Activated T-helper 1 cell treated with anti-CD3 and anti-CD28 coated beads, Interleukin-2, amount 50 U/mL, for 16 hours (primary cell): ENCODE measurements at places on chromosomes 13 and 19.

- no peak for DNase-seq
These were observed 64.9 kb downstream of the GADD45B start for GRCh38 chr19:2540646-2541454.

- no peak for DNase-seq
These were observed 137.4 kb downstream of the SPRY2 start for GRCh38 chr13:80203496-80203895.

DNA sequence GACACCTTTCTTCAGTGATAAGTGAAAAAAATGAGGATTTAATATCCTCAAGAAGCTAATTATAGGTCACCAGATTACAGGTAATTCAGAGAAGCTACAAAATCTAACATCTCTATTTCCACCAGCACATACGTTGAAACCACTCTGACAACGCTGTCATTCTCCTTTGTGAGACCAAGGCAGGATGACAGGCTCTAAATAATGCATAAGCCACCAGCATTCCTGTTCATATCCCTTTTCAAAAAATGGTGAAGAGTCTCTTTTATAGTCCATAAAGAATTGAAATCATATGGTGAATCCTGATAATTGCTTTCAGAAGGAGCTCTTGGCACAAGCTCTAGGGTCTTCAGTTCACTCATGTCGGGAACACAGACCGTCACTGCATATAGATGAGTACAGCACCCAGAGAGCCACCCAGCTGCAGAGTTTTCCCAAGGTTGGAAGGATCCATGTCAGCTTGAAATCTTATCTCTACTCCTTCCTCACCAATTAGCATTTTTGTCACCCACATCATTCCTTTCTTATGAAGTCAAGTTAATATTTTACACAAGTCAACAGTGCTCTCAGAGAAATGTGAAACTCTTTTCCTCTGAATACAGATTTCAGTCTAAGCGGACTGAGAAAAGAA lies 431.4 kb downstream of the TBC1D4 start:
- no peak for DNase-seq

- DNase-seq: no peak
These were observed 479.7 kb downstream of the FOXO1 start for GRCh38 chr13:40186626-40187323.

DNA sequence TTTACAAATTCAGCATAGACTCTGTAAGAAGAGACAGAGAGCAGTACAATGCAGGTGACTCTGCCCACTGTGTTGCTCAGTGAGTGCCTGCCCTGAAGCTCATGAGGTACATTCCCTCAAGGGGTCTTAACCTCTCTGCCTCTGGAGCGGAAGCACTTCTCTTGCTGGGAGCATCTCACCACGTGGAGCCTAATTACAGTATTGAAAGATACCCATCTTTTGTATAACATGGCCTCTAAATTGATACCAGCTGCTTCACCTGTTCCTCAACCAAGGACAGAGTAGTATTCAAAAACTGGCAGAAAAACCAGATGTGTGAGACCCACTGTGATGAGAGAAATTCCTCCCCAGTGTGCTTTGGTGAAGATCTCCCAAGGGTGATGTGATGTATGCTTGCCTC lies 77.1 kb downstream of the SACS start:
- no peak for DNase-seq

DNA sequence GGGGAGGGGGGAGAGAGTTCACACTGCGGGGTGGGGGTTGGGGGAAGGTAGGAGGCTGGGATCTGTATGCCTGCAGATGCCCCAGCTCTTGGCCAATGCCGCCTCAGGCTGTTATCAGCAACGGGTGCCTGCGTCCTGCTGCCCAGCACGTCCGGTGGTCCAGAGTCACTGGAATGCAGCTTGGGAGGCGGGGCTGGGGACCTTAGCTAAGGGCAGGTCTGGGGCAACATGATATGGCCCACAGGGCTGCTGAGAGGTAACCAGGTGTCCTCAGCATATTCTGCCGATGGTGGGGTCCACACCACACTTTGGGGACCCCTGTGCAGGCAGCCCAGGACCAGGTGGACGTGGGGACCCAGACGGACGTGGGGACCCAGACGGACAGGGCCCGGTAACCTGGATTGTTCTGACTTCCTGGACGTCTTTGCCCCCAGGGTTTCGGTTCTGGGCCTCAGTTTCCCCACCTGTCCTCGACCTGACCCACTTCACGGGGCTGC lies 668 bp upstream of the ARHGAP45 start:
- no peak for DNase-seq

- no peak for DNase-seq
These were observed 5.6 kb upstream of the SOX21 start for GRCh38 chr13:94717916-94718315.

DNA sequence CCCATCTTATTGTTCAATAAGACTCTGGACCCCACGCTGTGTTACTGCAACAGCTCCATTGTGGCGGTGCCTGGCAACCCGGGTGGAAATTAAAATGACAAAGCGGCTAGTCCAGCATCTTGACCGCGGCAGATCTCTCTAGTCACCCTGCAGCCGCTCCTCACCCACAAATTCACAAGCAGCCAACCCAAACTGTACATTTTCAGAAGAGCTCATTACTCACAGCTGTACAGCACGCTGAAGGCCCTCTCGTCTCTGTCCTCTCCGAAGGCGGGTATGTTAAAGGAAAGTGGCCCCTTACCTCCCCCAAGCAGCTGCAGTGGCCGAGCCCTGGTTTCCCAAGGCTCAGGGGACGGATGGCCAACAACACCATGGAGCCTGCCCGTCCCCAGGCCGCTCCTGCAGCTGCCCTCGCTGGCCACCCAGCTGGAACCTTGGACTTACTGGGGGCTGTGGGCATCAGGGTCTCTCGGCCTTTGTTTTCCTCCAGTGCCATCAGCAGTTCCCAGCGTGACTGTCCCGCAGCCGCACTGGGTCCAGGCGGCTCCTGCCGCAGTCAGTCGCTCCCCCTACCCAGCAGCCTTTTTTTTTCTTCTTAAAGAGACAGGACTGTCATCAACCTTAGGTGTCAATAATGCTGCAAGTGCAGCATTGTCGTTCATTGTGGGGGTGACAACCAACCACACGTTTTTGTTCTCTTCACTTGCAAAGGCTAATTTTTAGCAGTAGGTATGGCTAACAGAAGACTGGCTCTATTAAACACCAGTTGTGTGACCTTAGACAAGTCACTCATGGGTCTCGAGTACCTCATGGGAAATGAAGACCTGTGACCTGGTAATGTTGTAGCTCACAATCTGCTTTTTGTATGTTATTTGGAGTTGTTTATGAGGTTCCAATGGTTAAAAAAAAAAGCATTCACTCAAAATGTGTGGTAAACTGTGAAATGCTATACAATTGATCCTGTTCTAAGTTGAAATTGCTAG lies at the start of gene SACS:
TSS of gene SACS (minus strand) at position 532 of the 983 bp plus-strand sequence. CDS start 22,463 bp downstream, outside the sequence.
- DNase-seq: no peak

- DNase-seq: no peak
These were observed 268.7 kb downstream of the MZT1 start for GRCh38 chr13:72458701-72459100.

- no peak for DNase-seq
These were observed 2.7 kb upstream of the PLIN3 start for GRCh38 chr19:4870025-4870700.

DNA sequence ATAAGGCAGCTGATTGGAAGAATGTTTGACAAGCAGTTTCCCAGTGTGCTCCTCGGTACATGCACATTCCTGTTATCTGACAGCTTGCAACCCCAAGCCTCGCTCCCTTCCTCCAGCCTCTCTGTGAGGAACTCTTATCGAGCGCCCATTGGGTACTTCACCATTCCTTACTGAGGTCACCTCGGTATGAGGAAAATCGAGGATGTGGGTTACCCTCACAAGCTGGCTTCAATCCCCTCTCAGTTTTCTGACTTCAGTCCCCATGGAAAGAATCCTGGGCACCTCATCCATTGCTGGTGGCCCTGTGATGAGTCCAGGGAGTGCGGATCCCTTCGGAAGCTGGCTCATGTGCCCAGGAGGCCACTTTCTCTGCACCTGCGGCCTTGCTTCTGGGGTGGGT lies 17.3 kb downstream of the TEX29 start:
- DNase-seq: no peak

GRCh38 chr13:56718791-56719190 lies 421.9 kb upstream of the PRR20A start:
- no peak for DNase-seq

DNA sequence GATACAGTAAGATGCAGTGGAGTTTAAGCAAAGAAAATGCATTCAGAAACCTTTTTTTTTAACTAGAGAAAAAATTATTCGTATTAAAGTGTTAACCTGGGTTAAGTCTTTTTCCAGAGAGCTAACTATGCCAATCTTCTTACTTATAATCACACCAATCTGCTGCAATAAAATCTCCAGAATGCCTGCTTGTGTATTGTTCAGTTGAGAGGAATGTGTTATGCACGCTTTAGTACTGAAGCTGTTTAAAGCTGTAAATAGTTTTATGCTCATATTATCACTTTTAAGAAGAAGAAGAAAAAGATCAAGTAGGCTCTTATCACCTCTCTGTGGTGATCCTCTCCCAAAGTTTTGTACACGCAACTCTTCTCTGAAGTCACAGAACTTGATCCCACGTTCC lies 528.7 kb downstream of the RFC3 start:
- no peak for DNase-seq

- no peak for DNase-seq
These were observed 1.1 kb downstream of the RPL21 start for GRCh38 chr13:27252467-27252866.

GRCh38 chr13:40016953-40017660 lies 361.6 kb downstream of the COG6 start:
- DNase-seq: no peak

- no peak for DNase-seq
These were observed 12.6 kb upstream of the ERFL start for GRCh38 chr19:41940731-41941409.

- no peak for DNase-seq
These were observed 453.5 kb downstream of the TDRD3 start for GRCh38 chr13:60850526-60850925.

- no peak for DNase-seq
These were observed 11.3 kb downstream of the EPS8L1 start for GRCh38 chr19:55086730-55087541.

GRCh38 chr19:10316229-10317044 lies 622 bp upstream of the FDX2 start:
- no peak for DNase-seq

DNA sequence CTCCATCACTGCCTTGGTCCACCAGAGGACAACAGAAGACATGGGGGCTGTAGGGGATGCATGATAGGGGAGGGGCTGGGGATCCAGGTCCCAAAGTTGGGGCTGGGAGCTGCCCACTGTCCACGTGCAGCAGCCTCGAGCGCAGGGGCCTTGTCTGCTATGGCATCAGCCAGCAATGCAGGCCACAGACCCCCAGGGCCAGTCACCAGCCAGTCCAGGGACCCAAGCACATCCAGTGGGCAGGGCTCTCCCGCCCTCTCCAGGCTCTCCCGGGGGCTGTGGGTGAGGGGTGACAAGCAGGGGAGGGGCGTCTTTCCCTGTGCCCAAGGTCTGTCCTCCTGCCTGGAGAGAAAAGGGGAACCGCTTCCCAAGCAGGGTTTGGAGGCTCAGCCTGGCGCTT lies 32.8 kb downstream of the PEPD start:
- DNase-seq: no peak

DNA sequence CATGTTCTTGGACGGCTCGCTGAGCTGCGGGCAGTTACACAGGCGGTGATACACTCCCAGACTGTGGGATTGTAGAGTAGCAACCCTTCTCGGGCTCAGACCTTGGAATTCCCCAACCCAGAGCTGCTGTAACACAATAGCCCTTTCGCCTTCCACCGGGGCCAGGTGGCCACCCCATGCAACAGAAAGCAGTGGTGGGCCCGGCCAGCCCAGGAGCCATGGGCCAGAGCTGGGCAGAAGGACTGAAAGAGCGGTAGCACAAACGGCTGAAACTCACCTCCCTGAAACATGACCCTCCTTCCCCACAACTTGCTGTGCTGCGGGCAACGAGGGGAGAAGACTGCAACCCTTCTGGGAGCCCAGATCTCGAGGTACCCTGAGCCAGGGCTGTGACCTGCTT lies 429.0 kb downstream of the SLITRK1 start:
- DNase-seq: no peak

GRCh38 chr13:63408331-63409189 lies 1992.9 kb upstream of the PCDH20 start:
- no peak for DNase-seq

GRCh38 chr19:5177745-5178450 lies 162.7 kb downstream of the PTPRS start:
- DNase-seq: no peak

GRCh38 chr13:111233080-111233479 lies 87.4 kb upstream of the TEX29 start:
- DNase-seq: no peak

GRCh38 chr19:39183104-39183503 lies 13.7 kb upstream of the NCCRP1 start:
- DNase-seq: no peak

GRCh38 chr13:29847501-29847983 lies 2.9 kb downstream of the UBL3 start:
- no peak for DNase-seq

- DNase-seq: no peak
These were observed 43.9 kb downstream of the ZNF506 start for GRCh38 chr19:19777692-19778091.

DNA sequence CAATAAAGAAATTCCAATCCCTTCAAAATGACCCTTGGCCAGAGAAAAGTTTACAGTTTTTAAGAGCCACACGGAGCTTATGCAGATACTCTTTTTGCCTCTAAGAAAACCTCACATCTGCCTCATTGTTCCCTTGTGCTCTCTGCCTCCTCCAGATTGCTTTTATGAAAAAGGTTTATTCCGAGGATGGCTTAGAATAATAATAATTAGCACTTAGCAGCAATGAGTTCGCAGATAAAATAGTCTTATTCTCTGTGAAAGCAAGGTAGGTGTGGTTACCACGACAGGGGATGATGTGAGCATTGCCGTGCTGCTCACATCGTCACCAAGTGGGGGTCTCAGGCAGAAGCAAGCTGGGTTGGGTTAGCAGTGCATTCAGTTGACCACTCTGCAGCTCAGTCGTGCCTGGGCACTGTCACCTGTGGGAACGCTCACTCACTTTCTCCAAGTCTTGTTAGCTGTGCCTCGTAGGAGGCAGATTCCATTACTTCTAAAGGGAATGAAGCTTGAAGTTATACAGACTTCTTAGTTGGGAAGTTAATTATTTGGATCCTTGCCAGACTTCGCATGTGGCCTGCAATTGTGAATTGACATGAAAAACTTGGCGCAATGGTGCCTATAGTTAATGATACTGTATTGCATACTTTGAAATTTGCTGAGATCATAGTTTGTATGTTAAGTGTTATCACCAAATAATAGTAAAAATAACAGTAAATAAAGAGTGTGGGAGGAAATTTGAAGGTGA lies 157.2 kb downstream of the MYO16 start:
- DNase-seq: no peak

GRCh38 chr19:42170715-42171114 lies 38.5 kb upstream of the POU2F2 start:
- no peak for DNase-seq

- no peak for DNase-seq
These were observed 3.0 kb downstream of the OPA3 start for GRCh38 chr19:45581576-45581975.

GRCh38 chr19:46068345-46069258 lies 27.8 kb upstream of the IGFL4 start:
- no peak for DNase-seq

DNA sequence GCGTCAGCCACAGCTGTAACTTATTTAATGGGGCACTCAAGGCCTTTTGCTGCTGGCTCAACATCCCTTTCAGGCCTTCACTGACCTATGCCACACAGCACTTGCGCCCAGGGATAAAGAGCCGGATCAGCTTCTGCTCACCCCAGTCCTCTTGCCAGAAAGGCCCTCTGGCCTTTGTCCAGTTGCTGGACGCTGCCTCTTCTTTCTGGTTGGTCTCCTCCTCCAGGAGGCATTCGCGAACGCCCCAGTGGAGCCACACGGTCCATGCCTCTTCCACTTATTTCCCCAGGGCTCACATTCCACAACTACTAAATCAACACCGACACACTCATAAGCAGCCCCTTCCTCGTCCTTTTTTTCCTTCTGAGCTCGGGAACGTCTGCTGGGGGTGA lies 3.7 kb upstream of the ZNF329 start:
- DNase-seq: no peak
